Left renal pelvis (tissue), 4 donors: ENCODE measurements at places on chromosomes 13 and 19.

DNA sequence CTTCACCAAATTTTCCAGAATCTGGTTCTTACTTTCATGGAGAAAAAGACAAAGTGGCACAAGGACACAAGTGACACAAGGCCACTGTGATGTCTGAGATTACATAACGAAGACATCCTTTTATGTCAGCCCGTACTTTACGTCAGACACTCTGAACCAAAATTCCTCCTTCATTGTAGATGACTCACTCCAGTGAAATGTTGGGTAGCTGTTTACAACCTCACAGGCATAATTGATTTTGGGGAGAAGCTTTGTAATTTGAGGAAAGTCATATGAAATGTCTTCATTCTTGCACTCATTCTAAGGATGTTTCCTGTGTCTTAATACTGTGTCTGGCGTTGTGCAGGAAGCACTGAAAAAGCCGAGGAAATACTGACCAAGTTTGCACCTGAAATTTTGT lies 20.0 kb upstream of the LGALS14 start:
- no peak for DNase-seq

DNA sequence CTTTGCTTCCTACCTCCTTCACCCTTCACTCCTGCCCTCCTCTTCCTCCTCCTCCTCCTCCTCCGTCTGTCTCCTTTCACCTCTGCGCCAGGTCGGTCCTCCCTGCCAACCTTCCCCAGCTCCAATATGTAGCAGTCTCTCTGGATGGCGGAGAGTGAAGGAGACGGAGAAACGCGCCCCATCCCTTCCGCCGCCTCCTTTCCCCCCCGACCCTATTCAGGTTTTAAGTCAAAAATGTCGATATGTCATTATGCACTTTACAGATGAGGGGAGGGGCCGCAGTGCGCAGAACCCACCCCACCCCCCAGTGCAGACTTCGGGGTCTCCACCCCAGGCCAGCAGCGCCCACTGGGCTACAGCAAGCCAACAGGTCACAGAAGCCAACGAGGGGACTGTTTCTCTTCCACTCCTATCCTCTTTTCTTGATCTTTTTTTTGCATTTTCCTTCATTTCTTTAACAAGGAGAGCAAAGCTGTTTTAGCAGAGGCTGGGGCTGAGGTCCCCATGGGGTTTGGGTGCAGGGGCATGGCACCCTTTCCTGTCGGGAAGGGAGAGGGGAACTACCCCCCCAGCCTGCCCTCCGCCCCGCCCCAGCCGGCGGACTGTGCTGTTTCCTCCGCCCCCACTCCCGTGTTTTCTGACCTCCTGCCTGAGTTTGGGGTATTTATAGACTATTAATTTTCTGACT lies 9.2 kb downstream of the MIDN start:
- DNase-seq = no peak

DNA sequence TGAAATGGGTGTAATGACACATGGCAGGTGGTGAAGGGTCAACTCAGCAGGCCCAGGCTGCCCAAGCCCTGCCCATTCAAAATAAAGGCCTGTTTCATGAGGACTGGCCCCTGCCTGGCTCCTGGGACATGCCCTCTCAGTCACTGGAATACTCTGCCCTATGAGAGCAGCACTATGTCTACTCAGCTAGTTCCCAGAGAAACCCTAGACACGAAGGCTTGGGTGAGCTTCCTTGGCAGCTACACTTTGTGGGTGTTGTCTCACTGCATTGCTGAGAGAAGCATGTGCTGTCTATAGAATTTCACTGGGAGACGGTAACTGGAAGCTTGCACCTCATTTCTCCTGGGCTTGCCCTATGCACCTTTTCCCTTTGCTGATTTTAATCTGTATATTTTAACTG lies 752.8 kb downstream of the LIG4 start:
- DNase-seq = no peak

- no peak for DNase-seq
Measured at GRCh38 chr19:2305452-2306280, 2.3 kb downstream of the LINGO3 start.

GRCh38 chr13:113049981-113050380 lies 55.6 kb upstream of the F7 start:
- DNase-seq = no peak

GRCh38 chr13:44796597-44797490 lies 192.4 kb downstream of the NUFIP1 start:
- no peak for DNase-seq

GRCh38 chr19:10639836-10640235 lies 14.3 kb upstream of the ILF3 start:
- no peak for DNase-seq

GRCh38 chr13:44422755-44423643 lies 49.4 kb downstream of the SERP2 start:
- no peak for DNase-seq

- DNase-seq = no peak
Measured at GRCh38 chr19:33687481-33688170, 65.9 kb downstream of the CHST8 start.
